Stimulated activated CD8-positive, alpha-beta memory T cell treated with anti-CD3 and anti-CD28 coated beads, Interleukin-12 subunit alpha, Interleukin-12 subunit beta, amount 100 ng/mL, for 4 hours (primary cell): ENCODE measurements at places on chromosomes 1 and 21.

GRCh38 chr1:179195376-179195775 lies 34.1 kb downstream of the ABL2 start:
- no peak for DNase-seq

DNA sequence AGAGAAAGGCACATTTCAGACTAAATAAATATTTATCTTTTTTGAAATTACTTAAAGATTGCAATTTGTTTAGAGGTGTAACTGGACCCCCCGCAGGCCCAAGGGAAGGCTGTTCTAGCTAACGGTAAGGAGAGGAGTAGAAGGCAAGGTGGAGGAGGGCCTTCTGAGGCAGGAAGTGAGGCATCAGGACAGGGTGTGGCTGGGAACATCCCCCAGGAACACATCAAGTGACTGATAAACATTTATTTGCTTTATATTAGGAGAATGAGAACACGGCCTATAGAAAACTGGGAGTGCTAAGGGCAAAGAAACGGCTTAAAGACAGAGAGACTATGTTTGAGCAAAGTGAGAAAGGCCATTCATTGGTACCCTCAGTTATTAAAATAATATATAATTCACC lies 23.2 kb downstream of the HIVEP3 start:
- DNase-seq = no peak

DNA sequence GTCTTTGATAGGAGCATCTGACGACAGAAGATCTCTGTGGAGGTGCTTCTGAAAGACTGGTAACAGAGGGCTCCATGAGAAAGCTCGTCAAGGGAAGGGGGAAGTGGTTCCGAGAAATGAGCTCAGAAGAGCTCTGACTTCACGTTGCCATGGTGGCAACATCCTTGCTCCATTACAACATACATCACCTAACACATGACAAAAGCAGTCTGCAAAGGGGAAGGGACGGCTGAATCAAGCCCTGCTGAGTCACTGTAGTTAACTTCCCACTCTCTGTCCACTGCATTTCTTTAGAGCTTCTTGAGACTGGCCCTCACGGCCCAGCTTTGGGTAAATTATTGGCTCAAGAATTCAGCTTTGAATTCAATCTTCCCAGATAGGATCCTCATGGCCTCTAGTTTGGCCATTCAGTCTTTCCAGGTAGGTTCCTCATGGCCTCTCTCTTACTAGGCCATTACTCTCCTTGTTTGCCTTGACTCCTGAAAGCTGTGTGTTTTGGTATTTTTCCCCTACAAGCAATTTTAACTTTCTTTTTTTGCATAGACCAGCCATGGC lies 88.0 kb upstream of the ZNF648 start:
- no peak for DNase-seq

- peak; percentile 56 for DNase-seq
Measured at GRCh38 chr1:221712776-221713431, 29.0 kb downstream of the DUSP10 start.

DNA sequence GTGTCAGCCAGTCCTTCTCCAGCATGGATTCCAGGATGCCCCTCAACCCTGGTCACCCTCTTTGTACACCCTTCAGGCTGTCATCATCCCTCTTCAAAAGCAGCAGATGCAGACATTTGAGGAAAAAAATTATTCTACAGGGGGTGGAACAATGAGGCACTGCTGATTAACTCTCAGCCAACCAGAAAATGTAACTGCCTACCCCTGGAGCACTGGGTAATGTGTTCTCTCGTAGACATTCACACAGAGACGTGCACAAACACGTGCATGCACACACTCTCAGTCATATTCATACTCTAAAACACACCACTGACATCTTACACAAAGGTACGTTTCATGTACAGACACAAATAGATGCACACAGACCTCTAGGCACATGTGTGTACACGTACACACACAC lies 175.4 kb downstream of the TRABD2B start:
- DNase-seq = no peak

- DNase-seq = peak; percentile 43
Measured at GRCh38 chr21:43916691-43917514, 51.9 kb downstream of the AGPAT3 start.

GRCh38 chr1:58933599-58933926 lies 149.7 kb upstream of the JUN start:
- no peak for DNase-seq

DNA sequence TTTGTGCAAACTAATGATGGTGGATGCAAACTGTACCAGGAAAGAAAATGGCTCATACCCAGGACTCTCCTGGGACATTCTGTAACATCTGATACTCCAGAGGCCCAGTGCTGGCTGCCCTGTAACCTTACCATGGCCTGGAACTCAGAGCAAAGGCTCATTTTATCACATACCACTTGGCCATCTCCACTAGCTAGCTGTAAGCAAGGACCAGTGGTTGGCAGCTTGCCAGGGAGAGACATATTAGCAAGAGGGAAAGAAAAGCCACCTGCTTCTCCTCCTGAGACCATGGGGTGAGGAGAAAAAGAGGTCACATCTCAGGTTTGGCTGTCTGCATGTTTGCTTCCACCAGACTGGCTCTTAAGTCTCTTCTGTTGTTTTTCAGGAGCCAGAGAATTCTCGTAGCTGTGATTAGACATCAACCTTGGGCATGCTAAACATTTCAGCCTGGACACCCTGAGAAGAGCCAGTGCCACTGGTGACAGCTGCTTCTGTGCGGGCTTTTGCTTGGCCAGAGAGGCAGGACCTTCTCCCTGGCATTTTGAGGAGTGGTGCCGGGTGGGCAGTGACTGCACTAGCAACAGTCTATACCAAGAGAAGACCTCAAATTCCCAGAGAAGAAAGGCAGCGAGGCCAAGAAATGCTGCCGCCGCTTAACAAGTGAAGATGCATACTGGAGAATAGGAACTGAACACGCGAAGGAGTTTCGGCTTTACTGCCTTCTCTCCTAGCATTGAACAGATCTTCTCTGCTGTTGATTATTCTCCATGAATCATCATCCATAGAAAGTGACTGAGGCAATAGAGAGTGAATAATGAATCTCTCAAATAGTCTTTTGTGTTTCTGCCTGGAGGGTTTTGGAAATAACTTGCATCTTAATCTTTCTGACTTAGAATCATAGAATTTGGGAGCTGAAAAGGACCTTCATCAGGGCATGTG lies 6.7 kb upstream of the INKA2 start:
- DNase-seq = no peak
